ENCODE measurements at places on chromosomes 2 and 18.

- no peak for DNase-seq
Observed at GRCh38 chr2:15840148-15840547, 100.2 kb upstream of the MYCN start.

DNA sequence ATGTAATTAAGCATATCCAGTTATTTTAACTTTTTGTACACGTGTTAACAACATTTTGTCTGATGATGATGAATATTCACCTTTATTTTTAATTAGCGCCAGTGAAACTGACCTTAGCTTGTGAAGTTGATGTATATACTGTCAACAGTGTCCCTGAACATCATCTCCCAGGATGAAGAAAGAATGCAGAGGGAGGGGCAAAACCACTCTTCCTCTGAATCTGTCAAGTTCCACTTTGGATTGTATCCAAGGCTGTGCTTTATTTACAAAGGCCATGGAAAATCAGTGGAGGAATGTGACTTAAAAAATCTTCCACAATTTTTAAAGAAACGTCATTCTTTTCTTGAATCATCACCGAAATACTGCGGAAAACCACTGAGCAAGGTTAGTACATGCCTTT, 4.5 kb upstream of the RMDN2 start:
- DNase-seq, result no peak

DNA sequence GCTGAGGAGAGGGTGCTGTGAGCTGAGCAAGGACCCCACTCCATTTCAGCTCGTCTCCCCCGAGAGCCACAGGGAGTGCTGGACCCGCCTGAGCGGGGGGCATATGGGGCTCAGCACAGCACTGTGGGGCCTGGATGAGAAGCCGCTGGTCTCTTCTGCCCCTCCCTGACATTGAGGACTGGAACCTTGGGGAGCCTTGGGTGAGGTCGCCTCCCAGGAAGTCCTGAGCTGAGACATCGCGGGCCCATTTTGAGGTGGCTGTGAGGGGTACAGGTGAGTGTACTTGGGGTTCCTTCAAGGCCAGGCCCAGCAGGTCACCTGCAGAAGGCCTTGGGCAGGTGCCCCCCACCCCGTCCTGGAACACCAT, 3.1 kb upstream of the AQP12A start:
- no peak for DNase-seq

- no peak for DNase-seq
Observed at GRCh38 chr18:36461551-36461987, 164.1 kb downstream of the FHOD3 start.

GRCh38 chr2:56199492-56199891, 15.7 kb downstream of the CCDC85A start:
- DNase-seq, result no peak

DNA sequence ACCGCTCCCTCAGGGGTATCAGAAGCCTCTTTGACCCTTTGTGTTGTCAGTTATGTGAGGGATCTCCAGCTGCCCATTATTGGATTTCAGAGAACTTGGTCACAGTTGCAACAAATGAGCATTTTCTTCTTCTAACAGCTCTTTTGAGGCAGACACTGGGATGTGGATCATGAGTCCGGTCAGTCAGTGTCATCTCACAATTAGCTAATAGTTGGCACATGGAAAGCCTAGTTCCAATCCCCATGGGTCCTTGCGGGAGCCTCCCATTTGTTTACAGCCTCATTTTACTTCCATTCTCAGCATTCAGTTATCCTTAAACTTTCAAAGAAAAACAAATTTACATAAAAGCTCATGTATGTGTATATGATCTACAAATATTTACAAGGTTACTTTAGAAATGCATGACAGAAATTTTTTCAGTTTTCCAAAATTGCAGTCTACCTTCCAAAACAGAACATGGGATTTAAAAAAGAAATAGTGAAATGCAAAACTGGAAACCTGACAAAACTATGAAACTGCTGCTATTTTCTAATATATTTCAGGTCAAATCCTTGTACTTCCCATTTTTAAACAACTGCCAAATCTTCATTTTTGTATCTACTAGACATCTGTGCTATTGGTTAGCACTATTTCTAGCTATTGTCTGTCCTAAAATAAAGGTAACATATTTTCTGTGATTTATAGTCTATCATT, 547.1 kb upstream of the ZEB2 start:
- DNase-seq, result no peak

GRCh38 chr2:44170311-44170717, 1.6 kb downstream of the PPM1B start:
- no peak for DNase-seq

GRCh38 chr2:20146401-20146800, 78.5 kb downstream of the SDC1 start:
- no peak for DNase-seq

DNA sequence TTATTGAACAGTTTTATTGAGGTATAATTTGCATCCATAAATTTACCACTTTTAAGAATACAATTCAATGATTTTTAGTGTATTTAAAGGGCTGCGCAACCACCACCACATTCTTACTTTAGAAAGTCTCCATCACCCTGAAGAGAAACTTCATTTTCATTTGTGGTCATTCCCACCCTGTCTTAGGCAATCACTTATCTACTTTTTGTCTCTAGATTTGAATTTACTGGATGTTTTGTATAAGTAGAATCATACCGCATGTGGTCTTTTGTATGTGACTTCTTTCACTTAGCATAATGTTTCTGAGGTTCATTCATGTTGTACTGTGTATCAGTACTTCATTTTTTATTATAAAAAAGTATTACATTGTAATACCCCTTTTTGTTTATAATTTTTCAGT, 17.9 kb upstream of the SLC4A10 start:
- no peak for DNase-seq

DNA sequence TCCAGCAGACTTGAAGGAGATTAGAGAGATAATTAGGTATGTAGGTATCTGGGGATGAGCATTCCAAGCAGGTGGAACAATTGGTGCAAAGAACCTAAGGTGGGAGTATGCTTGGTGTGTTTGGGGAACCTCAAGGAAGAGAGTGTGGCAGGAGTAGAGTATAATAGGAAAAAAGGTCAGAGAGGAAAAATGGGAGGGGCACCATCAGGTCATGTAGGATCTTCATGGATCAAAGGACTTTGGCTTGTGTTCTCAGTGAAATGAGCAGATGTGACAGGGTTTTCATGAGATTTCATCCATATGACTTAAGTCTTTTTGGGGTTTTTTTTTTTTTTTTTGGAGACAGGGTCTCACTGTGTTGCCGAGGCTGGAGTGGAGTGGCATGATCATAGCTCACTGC, 47.3 kb downstream of the RBBP8 start:
- DNase-seq, result no peak

GRCh38 chr2:128451084-128452023, 132.7 kb upstream of the HS6ST1 start:
- DNase-seq, result peak; percentile 50

- DNase-seq, result no peak
Observed at GRCh38 chr2:240482141-240482540, 46.7 kb downstream of the GPC1 start.

GRCh38 chr2:159111346-159111927, 143.0 kb downstream of the TANC1 start:
- no peak for DNase-seq

- DNase-seq, result no peak
Observed at GRCh38 chr2:105390454-105390853, 8.4 kb downstream of the FHL2 start.

- DNase-seq, result peak; percentile 84
Observed at GRCh38 chr18:76565238-76566173, 70.5 kb upstream of the ZNF516 start.

- no peak for DNase-seq
Observed at GRCh38 chr2:70830366-70830765, 5.2 kb downstream of the CD207 start.

- no peak for DNase-seq
Observed at GRCh38 chr2:97869722-97870346, 125.9 kb downstream of the TMEM131 start.

DNA sequence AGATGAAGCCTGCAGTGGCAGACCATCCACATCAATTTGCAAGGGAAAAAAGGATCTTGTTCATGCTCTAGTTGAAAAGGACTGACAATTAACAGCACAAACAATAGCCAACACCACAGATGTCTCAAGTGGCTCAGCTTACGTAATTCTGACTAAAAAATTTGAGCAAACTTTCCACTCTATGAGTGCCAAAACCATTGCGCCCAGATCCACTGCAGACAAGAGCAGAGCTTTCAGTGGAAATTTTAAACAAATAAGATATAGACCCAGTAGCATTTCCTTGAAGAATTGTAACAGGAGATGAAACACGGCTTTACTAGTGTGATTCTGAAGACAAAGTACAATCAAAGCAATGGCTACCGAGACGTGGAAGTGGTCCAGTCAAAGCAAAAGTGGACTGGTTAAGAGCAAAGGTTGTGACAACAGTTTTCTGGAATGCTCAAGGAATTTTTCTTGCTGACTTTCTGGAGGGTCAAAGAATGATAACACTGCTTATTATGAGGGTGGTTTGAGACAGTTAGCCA, 12.0 kb upstream of the ZNF396 start:
- DNase-seq, result no peak

DNA sequence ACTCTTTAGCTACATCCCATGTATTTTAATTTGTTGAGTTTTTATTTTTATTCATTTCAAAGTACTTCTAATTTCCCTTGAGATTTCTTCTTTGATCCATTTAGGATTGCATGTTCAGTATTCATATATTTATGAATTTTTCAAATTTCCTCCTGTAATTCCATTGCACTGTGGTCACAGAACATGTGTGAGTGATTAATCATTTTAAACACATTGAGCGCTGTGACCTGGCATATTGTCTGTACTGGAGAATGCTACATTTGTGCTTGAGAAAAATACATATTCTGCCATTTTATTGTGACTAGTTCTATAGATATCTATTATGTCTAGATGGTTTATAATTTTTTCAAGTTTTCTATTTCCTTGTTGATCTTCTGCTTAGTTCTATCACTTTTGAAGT, 353.7 kb downstream of the RAD51AP2 start:
- DNase-seq, result no peak

GRCh38 chr2:224206816-224207215, 167.7 kb upstream of the SERPINE2 start:
- no peak for DNase-seq

GRCh38 chr2:25290811-25291495, 50.8 kb downstream of the DNMT3A start:
- DNase-seq, result peak; percentile 84

DNA sequence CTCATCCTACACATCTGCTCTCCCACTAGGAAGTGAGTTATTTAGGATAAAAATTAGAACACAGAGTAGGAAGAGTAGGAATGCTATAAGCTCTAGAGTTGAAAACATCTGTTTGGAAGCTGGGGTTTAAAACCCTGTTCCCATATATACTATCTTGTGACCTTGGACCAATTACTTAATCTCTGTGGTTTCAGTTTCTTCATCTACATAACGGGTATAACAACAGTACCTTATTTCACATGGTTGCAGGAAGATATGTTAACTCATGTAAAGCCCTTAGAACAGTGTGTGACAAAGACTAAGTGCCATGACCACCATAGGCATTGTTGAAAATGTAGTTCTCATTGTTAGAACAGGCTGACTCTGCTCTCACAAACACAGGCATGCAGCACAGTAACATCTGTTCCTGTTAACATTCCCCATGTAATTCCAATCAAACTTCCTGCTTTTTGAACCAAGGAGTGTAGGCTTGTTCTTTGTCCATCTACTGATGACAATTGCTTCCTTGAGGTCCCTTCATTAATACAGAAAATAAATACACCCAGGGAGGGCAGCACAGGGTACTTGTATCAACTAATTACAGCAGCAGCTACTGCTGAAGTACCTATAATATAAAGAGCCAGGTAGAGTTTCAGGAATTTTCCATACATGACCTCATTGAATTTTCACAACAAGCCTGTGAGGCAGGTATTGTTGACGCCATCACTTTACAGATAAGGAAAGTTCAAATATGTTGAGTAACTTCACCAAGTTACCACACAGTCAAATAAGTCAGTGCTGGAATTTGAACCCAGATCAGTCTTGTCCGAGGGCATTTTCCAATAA, 204.2 kb downstream of the L3MBTL4 start:
- no peak for DNase-seq

GRCh38 chr2:3516831-3517230, 2.5 kb downstream of the ADI1 start:
- DNase-seq, result no peak

DNA sequence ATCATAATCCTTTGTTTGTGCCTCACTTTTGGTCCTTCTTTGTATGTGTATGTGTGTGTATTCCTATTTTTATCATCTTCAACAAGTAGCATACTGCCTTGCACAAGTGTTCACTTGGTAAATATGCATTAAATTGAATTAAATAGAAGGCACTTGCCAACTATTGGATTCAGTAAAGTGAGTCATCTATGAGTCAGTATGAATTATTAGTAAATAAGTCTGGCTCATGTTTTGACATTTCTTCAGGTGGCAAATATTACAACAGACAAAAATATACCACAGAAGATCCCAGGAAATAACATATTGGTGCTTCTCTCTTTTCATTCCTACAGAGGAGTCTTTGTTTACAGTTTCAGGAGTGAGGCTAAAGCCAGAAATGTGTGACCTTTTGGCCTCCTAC, 84.1 kb downstream of the CDK15 start:
- no peak for DNase-seq

- DNase-seq, result no peak
Observed at GRCh38 chr2:237575869-237576862, 9.8 kb downstream of the PRLH start.

GRCh38 chr18:76195601-76196000, 299.4 kb downstream of the ZNF516 start:
- no peak for DNase-seq

- no peak for DNase-seq
Observed at GRCh38 chr2:36954977-36955607, 11.2 kb downstream of the STRN start.

- no peak for DNase-seq
Observed at GRCh38 chr2:51918113-51918512, 886.2 kb upstream of the NRXN1 start.

- no peak for DNase-seq
Observed at GRCh38 chr18:22829781-22830180, 103.3 kb upstream of the RBBP8 start.

DNA sequence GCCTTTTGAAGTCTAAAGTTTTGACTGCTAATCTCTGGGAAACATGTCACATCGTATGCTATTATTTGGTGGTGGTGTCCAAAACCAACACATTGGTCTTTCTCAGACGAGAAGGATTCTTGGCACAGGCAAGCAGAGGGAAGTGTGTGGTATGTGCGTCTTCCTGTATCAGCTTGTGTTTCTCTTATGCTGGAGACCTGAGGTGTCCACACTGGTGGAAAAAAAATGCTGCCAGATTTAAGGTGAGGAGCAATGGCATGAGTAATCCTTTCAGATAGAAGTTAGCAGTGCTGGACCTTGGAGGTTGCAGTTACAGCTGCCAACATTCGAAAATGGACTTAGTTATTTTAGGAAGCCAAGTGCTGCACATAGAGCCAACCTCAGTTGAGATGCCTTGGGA, 11.7 kb upstream of the FHL2 start:
- no peak for DNase-seq

DNA sequence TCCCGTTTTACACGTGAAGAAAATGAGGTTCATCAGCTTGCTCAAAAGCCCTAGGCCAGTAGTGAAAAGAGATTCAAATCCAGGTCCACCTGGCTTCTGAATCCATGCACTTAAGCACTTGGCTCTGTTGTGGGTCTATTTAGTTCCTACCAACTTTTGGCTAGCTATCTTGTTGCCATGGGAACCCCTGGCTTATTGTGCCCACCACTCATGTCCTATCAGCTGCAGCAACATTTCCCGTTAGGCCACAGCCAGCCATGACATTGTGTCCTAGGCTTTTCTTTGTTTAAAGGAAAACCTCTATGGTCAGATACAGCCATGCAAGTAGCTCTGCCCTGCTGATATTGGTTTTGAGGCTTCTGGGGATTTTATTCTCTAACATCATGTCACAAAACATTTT, 49.8 kb downstream of the PLEK start:
- no peak for DNase-seq

GRCh38 chr2:12404497-12404896, 312.2 kb upstream of the TRIB2 start:
- no peak for DNase-seq

Measured in left forelimb (tissue), 1 donor.